ENCODE measurements at places on chromosomes 1 and 21.

- no peak for DNase-seq
Measured at GRCh38 chr21:26835714-26836265, 9.4 kb downstream of the ADAMTS1 start.

DNA sequence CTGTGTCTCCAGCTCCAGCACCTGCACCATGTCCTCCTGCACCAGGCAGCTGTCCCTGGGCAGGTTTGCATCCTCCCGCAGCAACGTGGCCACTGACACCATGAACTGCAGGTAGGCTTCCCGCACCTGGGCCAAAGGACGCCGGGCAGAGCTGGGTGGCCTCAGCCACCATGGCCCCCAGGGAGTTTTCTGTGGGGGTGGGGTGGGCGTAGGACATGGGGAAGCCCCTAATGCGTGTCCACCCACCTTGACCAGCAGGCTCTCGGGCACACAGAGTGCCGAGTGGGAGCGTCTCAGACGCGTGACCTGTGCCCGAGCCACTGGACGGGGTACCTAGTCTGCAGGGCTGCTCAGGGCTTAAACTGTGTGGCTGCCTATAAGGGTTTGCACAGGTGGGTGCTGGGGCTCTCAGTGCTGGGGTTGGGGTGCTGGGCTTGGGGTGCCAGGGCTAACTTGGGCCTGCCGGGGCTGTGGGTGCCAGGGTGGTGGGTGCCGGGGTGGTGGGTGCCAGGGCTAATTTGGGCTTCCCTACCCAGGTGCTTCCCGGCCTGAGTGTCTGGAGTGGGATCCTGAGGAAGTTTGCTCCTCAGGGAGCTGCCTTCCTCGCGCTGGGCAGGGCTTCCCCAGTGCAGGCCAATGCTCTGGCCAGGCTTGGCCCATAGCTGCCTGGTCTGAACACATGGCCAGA lies 17.7 kb downstream of the PRXL2B start:
- no peak for DNase-seq

- no peak for DNase-seq
Measured at GRCh38 chr1:156112276-156113137, 2.0 kb upstream of the LMNA start.

DNA sequence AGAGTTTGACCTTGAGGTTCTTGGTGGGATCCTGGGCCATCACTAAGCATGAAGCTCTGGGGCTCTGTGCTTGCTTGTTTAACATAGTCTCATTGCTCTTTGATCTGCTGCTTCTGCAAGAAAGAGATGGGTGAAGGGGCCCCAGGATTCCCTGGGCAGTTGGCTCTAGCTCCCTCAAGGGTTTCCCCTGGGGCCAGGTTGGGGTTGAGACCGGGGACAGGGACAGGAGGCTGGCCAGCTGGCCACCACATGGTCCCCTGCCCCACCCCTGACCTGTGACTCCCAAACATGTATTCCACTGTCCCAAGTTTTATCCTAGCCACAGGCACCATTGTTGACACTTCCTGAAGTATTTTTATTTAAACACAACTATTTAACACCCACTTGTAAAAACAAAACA lies 69.5 kb downstream of the FHAD1 start:
- no peak for DNase-seq

DNA sequence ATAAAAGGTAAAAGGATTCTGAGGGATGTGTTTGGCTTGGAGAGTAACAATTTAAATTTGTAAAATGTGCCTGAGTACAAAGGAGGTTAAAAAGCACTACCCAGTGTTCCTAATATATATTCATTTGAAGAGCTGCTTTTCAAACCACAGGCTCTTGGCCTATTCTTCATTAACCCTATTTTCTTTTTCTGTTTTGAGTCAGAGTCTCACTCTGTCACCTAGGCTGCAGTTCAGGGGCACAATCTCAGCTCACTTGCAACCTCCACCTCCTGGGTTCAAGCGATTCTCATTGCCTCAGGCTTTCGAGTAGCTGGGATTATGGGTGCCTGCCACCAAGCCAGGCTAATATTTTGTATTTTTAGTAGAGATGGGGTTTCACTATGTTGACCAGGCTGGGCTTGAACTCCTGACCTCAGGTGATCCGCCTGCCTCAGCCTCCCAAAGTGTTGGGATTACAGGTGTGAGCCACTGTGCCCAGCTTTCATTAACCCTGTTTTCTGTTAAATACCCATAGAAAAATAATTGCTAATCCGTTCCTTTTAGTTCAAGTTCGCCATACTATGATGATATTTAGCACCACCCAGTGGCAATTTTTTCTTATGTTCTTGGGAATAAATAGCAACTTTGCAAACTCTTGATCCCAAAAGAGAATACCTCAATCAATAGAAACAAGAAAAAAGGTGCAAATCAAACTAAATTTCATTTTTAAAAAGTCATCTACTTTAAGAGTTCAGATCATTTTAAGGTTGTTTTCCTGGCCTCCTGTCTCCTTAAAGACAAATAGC lies 30.5 kb downstream of the ZBTB8OS start:
- no peak for DNase-seq

DNA sequence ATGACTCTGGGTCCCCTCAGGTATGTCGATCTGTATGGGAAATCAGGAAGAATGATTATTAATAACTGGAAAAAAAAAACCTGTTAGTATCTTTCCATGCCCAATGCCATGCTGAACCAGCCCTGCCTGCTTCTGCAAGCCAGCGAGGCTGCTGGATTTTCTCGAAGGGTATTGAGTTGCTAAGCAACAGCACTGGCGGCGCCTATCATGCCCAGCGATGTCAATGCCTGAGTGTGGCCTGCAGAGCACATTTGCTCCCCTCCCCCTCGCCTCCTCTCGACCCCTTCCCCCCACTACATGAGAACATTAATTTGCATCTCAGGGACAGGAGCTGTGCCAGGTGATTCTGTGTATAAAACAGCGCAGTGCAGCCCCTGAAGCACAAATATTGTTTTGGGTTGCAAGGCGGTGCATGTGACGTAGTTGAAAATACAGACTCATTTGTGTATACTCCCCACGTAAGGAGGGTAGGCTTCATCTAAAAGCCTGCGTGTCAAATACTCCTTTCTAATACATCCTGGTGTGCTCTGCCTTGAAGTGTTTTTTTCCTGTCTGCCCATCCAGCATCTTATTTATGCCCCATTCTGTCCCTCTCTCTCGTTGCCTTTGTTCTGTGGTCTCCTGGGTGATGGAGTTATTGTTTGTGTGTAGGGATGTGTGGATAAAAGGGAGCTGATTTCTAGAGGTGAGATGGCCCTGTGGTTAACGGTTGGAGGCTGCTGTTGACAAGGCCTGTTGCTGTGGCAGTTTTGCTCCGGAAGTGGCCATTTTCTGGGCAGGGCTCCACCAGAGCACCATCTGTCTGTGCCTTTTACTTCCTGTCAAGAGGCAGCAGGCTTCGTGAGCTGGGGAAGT lies 32.7 kb upstream of the ATP5PO start:
- peak; percentile 89 for DNase-seq

GRCh38 chr1:200305806-200306205 lies 104.0 kb downstream of the ZNF281 start:
- DNase-seq, result no peak

- peak; percentile 2 for DNase-seq
Measured at GRCh38 chr1:229410692-229411433, 23.0 kb downstream of the ACTA1 start.

GRCh38 chr21:34609244-34609932 lies 5.5 kb downstream of the RCAN1 start:
- DNase-seq, result peak; percentile 13

DNA sequence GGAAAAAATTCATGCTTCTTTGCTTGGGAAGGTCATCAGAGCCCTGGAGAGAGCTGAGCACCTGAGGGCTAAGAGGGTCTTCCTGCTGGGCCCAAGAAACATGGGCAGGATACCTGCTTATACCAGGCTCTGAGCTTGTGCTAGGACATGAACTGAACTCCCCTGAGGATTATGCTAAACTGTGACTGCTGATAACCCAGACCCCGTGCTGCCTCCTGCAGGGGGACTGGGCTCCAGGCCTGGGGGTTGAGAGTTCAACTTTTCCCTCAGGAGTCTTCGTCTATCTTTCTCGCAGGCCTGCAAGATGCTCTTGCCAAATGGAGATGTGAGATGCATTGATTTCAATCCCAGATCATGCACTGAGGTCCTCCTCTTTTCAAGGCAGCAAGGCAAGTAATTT lies 368.5 kb downstream of the HHAT start:
- DNase-seq, result no peak

- DNase-seq, result no peak
Measured at GRCh38 chr1:111274653-111275052, 16.0 kb upstream of the CHIA start.

- DNase-seq, result no peak
Measured at GRCh38 chr1:33908324-33908956, 44.6 kb downstream of the HMGB4 start.

GRCh38 chr1:240691909-240692705 lies 80.2 kb upstream of the GREM2 start:
- peak; percentile 13 for DNase-seq

- no peak for DNase-seq
Measured at GRCh38 chr1:48681476-48682305, 95.0 kb downstream of the BEND5 start.

DNA sequence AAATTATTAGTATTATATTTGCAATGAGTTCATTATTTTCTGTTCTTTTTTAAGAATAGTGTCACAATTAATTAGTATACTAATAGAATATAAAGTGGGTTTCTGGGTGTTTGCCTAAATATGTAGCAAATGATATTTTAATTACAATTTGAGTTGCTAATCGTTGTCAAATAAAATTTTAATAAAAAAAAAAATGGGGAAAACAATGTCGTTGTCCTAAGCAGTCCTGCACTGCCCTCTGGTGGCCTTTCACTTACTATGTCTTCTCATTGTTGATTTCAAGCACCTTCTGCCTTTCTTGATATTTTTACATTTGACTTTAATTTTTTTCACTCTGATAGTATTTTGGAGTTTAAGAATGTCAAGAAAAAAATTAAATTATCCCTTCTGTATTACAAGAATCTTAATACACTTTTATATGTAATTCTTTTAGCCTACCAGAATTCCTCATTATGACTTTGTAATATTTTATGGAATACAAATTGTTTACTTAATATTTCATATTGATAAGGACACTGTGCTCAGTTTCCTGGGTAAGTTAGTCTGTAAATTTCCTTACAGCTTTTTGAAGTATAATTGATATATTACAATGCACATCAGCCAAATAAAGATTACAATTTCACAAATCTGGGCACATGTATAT lies 104.5 kb upstream of the FMN2 start:
- no peak for DNase-seq

GRCh38 chr21:45050345-45050796 lies 24.0 kb upstream of the ADARB1 start:
- no peak for DNase-seq
